GM13976 (cell line): ENCODE measurements at places on chromosomes 13 and 19.

GRCh38 chr19:40685016-40685526 is 5.4 kb downstream of the NUMBL start:
- no peak for DNase-seq

DNA sequence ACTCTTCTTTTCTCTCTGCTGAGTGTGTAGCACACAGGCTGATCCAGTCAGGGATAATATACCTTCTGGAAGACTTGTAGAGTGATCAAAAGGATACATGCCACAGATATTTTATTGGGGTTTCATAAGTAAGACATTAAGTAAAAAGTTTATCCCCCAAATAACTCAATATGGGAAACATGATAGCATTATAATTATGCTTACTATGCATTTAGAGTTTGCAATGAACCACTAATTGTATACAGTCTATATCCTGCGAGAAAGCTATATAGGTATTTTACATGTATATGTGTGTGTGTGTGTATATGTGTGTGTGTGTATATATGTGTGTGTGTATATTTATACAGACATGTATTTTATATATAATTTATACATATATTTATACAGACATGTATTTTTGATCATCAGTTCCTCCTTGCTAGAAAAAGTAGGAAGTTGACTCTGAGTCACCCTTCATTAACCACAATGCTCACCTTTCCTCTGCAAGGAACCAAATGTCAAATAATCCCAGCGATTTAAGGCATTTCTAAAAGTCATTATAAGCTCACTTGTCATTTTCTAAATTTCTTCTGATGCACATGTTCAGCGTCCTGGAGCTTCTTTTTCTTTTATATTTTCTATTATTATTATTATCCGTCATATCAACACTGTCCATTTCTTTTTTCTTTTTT is 312.5 kb upstream of the OBI1 start:
- DNase-seq = no peak

- no peak for DNase-seq
Observed at GRCh38 chr13:51212758-51213157, 9.4 kb upstream of the FAM124A start.

DNA sequence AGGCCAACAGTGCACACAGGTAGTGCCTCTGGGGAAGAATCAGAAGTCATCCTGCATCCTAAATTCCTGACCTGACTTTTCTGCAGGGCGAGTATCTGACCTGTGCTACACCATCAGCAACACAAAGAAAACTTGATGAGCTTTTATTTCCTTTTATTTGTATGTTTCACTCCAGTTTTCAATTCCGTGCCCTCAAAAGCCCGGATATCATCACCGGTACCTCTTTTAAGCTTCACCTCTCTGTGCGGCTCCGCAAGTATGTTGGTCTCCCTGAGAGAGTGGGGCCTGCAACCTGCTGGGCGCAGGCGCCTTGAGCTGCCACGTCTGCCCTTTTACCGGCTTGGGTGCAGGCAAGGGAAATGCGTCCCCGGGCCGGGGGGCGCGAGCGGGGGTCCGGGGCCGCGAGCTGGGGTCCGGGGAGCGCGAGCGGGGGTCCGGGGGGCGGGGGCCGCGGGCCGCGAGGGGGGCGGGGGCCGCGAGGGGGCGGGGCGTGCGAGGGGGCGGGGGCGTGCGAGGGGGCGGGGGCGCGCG is 4.3 kb upstream of the DUXA start:
- DNase-seq = peak; percentile 72

- no peak for DNase-seq
Observed at GRCh38 chr13:24777171-24777570, 13.2 kb downstream of the RNF17 start.

DNA sequence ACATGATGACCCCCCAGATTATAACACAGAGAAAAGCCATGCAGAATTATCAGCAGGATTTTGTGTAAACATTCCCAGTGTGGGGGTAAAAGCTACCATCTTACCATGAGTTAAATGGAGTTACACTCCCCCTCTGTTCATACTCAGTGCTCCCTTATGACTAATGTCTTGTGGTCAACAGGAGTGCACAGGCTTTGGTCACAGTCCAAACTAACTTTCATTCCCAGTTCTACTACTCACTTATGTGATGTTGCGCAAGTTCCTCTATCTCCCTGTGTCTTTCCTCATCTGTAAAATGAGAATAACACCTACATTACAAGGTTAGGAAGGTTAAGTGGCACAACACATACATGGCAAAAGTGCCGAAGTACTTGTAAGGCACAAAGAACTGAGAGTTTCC is 277.9 kb downstream of the RBM26 start:
- no peak for DNase-seq

DNA sequence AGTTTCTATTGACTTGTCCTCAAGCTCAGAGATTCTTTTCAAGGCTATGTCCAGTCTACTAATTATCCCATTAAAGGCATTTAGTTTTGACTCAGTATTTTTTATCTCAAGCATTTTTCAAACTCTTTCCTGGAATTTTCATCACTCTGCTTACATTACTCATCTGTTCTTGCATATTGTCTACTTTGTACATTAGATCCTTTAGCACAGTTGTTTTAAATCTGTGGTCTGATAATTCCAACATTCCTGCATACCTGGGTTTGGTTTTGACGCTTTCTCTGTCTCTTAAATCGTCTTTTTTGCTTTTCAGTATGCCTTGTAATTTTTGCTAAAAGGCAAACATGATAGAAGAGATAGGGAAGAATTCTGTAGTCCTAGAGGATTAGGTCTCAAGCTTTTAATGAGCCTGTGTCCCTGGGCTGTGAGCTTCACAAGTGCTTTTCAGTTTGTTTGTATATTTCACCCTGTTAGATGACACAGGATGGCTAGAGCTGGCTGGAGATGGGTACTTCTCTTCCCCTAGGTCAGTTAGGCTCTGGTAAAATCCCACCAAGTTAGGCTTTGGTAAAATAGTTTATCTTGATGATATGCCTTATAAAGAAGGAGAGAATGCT is 46.1 kb upstream of the GPC6 start:
- no peak for DNase-seq

- DNase-seq = no peak
Observed at GRCh38 chr13:111899714-111900389, 167.1 kb upstream of the SOX1 start.

DNA sequence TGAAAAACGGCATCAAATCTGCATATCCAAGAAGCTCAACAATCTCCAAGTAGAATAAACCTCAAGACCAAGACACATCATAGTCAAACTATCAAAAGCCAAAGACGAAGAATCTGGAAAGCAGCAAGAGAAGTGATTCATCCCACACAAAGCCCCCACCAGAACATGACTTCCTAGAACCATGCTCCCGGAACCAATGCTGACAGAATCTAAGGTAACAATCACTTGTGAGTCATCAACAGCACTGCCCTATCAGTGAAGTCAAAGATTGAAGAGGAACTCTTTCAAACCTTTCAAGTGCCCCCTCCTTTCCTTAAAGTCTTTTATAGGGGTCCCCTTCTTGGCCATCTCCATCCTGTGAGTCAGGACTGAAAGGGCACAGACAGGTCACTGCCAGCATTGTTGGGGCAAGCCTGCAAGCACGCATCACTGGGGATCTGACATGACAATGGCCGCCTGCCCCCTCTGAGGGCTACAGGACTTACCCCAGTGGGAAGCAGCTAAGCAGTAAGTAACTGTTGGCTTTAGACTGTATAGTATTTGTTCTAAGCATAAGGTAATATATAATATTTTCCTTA is at the start of gene CCDC70:
Gene CCDC70 (plus strand): TSS at position 247 of the 578 bp plus-strand sequence. CDS start 3,443 bp downstream, outside the sequence.
- no peak for DNase-seq

- peak; percentile 80 for DNase-seq
Observed at GRCh38 chr19:45591004-45591637, 6.5 kb upstream of the OPA3 start.

GRCh38 chr13:43107780-43108179 is 84.4 kb downstream of the DNAJC15 start:
- DNase-seq = no peak

DNA sequence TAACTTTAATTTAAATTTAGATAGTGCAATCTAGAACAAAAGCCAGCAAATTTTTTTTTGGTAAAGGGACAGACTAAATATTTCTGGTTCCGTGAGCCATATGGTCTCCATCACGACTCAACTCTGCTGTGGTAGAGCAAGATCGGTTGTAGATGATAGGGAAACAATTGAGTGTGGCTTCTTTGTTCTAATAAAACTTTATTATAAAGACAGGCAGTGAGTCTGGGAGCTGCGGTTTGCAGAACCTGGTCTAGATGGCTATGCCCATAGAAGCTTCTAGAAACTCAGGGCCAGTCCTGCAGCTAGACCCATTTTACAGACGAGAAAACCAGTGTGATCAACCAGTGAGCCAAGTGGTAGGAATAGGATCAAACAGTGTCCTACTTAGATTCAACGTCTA is 11.2 kb downstream of the CDC37 start:
- DNase-seq = no peak
